AG08396 (cell line): ENCODE measurements at places on chromosomes 6 and 20.

GRCh38 chr20:24393903-24394302 lies 75.5 kb upstream of the SYNDIG1 start:
- no peak for DNase-seq

GRCh38 chr6:53593001-53593488 lies 48.1 kb upstream of the GCLC start:
- peak; percentile 10 for DNase-seq

DNA sequence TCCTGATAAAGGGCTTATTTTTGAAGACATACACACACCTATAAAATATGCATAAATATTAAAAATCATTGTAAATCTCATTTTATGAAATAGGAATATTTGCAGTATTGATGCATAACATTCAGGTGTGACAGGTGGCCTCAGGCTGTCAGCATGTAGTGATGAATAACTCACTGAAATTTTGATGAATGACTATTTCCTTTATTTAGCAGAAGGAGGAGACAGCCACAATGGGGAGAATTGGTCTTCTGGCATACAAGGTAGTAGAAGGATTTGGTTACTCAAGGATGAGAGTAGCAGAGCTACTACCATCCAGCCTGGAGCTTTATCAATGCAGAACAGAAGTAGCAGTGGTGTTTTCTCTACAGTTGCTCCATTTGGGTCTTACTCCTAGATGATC lies 47.2 kb downstream of the RGS17 start:
- no peak for DNase-seq

- DNase-seq, result no peak
These were observed 93.8 kb downstream of the JPH2 start for GRCh38 chr20:44093249-44093582.

GRCh38 chr6:54294965-54295532 lies 13.2 kb upstream of the TINAG start:
- DNase-seq, result no peak

- DNase-seq, result no peak
These were observed 176.9 kb downstream of the UTRN start for GRCh38 chr6:144462058-144462457.

GRCh38 chr6:29071831-29072723 lies 15.0 kb downstream of the OR2B3 start:
- DNase-seq, result peak; percentile 9

- no peak for DNase-seq
These were observed 37.0 kb upstream of the CDKN1A start for GRCh38 chr6:36641543-36641942.

DNA sequence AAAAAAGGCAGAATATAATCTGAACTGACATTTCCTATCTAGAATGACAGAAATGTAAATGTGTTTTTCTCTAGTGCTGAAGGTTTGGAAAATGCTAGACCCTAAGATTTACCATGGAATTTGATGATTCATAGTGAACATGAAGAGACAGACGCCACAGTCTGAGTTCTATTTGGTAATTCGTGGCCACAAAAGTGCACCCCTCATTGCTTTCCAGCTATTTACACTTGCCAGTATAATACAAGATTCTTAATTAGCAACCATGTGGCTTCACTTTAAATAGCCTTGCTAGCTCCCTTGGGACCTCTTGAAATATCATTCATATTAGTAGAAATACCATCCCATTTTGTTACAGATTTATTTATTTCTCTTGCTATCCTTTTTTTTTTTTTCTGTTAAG lies 636.8 kb downstream of the PRKN start:
- no peak for DNase-seq

DNA sequence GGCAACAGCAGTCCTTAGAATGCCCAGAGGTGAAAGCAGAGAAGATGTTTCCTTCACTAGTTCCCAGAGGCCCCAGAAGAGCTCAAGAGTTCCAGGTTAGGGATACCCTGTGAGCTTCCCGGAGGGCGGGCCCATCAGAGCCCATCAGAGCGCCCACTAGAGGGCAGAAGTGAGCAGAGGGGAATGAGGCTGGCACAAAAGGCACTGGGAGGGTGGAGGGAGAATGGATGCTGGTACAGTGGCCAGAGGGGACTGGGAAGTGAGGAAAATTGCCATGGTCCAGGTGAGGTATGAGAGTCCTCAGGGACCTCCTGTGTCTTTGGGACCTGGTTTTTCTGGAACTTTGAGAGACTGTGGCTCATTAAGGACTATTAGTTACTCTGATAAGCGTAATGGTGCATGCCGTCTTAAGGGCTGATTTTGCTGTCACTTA lies 57.3 kb downstream of the LINC00237 start:
- peak; percentile 31 for DNase-seq
